ENCODE measurements at places on chromosomes 4 and X.

GRCh38 chr4:188444500-188444899 is 305.3 kb downstream of the TRIML1 start:
- no peak for DNase-seq

- no peak for DNase-seq
Observed at GRCh38 chrX:123277347-123277746, 93.3 kb downstream of the GRIA3 start.

GRCh38 chr4:74665346-74665745 is 129.0 kb downstream of the BTC start:
- DNase-seq = no peak

DNA sequence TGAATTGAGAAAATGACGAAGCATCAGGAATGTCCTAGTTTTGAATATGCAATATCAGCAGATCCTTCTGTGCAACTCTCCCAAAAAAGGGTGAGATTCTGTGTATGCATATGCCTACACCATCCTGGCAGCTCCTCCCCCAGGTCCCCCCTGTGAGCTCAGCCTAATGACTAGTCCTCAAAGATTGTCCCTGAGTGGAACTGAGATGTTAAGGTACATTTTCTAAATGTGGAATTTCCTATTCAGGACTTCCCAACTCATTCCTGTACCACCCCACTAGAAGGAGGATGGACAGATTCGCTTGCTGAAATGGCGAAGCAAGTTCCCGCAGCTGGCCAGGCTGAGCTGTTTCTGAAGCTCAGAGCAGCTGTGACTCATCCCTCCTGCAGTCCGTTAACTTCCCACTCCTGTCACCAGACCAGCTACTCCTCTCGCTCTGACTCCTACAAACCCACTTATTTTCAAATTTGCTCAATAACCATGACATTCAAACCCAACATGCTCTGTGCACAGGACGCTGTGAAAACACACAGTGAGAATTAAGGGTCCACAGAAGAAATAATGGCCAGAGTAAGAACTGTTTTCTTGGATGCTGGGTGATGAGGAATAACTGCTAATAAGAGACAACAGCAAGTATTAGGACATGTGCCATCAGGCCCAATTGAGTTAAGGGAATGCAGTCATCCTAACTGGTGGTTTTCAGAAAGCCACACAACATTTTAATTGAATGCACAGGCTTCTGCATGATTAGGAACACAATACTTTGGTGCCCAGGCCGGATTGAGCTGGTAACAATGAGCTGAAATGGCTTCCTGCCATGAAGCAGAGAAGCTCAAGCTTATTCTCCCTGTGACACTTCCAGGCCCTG is 40.0 kb upstream of the IRF2 start:
- DNase-seq = no peak

DNA sequence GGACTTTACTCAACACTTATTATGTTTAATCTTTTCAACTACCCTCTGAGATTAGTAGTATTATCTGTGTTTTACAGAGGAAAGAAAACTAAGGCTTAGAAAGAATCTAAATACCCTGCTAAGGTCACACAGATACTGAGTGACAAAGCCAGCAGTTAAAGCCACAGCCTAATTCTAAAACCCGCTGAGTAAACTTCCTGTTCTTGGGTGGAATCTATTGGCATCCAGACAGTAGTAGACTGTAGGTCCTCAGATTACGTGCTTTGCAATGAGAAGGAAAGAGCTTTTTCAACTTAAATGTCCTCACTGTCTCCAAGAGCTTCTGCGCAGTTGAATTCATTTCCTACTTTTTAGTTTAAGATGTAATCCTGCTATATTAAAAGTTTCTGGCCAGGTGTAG is 126.0 kb downstream of the TENM3 start:
- DNase-seq = no peak
